ENCODE measurements at places on chromosomes 1 and 21.

GRCh38 chr1:64875101-64875500 lies 91.2 kb downstream of the JAK1 start:
- no peak for DNase-seq

GRCh38 chr1:175911138-175911537 lies 167.7 kb upstream of the TNR start:
- DNase-seq = no peak

DNA sequence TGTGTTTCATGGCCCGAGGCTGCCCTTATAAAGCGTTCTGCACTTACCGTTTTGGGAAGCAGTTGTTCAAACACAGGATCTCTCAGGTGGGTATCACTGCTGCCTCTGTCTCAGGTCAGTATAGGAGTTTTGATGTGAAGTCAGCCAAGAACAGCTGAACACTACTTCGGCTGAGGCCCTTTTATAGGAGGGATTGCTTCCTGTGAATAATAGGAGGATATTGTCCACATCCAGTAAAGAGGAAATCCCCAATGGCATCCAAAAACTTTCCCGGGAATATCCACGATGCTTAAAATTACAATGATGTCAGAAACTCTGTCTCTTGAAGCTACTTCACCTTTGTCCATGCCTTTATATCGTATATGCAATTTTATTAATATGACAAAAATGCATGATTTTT lies at the start of gene SELE:
Gene SELE, minus strand, starts transcription at position 156 of the 400 bp plus-strand sequence. CDS start 467 bp downstream, outside the sequence.
- no peak for DNase-seq

DNA sequence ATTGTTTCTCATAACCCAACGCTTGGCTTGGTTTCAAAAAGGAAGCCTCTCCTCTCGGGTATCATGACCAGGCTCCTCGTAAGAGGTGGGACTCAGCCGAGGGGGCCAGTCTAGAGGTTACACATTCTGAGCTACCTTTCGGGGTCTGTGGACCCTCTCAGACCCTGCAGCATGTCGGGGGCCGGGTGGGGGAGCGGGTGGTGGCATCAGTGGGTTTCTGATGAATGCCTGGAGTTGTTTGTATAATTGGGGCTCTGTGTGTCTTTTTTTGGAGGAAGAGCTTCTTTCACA lies 229.3 kb downstream of the CAMTA1 start:
- DNase-seq = no peak

DNA sequence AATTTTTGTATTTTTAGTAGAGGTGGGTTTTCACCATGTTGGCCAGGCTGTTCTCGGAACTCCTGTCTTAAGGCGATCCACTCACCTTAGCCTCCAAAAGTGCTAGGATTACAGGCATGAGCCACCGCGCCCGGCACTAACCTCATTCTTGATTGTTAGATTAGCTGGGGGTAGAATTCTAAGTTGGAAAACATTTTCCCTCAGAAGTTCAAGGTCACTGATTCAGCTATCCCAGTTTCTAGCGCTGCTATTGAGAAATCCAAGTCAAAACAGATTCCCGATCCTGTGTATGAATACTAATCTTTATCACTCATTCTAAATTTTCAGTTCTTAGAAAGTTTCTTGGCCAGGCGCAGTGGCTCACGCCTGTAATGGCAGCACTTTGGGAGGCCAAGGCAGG lies 24.4 kb upstream of the EFNA1 start:
- DNase-seq = no peak

GRCh38 chr21:37542512-37542911 lies 175.9 kb downstream of the DYRK1A start:
- no peak for DNase-seq

DNA sequence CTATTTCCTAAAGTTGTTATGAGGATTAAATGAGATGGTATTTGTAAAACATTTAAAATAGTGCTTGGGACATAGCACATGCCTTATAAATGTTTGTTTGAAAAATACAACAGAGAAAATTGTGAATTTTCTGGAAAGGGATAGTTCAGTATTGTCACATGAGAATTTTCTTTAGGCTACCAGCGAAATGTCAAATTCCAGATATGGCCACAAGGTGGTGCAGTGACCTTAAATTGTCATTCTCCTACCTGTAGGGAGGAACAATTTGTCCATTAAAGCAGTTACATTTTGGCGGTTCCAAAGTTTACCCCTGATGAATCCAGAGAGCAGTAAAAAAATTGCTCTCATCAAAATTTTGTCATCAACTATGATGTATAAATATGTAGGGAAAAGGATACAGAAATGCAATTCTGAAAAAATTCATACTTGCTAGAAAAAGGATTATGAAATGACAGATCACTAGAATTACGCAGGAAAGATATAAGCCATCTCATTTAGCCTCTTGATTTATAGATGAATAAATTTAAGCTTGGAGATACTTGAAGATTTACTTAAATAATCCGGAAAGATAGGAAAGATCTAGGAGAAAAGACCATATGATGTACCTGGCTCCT lies 50.2 kb upstream of the TSHB start:
- peak; percentile 48 for DNase-seq

DNA sequence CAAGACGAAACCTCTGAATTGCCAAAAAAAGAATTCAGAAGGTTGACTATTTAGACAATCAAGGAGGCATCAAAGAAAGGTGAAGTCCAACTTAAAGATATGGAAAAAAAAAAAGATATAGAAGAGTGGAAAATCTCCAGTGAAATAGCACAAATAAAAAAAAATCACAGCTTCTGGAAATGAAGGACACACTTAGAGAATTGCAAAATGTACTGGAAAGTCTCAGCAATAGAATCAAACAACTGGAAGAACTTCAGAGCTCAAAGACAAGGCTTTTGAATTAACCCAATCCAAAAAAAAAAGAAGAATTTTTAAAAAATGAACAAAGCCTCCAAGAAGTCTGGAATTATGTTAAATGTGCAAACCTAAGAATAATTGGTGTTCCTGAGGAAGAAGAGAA lies 31.8 kb downstream of the CD2 start:
- DNase-seq = no peak

- no peak for DNase-seq
These were observed 349.6 kb downstream of the LMO4 start for GRCh38 chr1:87678266-87678665.

DNA sequence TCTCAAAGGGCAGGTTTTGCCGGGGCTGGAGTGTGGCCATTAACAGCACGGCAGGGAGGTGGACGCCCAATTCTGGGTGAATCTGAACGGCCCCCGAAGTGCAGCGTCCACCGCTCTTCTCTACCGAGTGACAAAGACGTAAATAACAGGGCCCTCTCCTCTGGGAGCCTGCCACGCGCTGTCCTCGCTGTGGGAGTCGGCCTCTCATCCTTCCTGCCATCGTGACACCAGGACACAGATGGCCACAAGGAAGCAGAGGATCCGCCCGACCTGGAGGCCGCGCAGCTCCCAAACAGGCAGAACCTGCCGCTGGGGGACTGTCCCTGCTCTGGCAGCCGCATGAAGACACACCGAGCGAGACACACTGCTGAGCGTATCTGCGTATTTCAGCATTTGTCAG lies 12.1 kb upstream of the CDK11B start:
- peak; percentile 2 for DNase-seq

DNA sequence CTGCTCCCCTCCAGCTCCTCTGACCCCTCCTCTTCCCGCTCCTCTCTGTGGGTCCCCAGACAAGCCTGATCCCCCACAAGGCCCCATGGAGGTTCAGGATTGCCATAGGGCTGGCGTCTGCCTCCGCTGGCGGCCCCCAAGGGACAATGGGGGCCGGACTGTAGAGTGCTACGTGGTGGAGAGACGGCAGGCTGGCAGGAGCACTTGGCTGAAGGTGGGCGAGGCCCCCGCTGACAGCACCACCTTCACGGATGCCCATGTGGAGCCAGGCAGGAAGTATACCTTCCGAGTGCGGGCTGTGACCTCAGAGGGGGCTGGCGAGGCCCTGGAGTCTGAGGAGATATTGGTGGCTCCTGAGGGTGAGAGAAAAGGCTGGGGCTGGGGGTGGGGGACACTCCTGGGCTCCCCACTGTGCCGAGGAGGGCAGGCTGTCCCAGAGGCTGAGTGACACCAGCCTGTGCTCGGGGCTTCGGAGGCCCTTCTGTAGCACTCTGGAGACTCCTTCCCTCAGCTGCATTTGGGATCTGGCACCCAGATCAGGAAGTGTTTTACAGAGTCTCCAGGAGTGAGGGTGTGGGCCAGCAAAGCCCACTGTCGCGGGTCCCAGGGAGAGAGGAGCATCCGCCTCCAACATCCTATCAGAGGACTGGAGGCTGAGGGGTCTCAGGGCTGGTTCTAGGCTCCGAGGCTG lies 25.9 kb downstream of the IGFN1 start:
- DNase-seq = no peak

GRCh38 chr1:45610589-45611226 lies 13.1 kb downstream of the CCDC17 start:
- no peak for DNase-seq

Measured in HEK293T (cell line).